ENCODE measurements at places on chromosomes 12 and 14.

DNA sequence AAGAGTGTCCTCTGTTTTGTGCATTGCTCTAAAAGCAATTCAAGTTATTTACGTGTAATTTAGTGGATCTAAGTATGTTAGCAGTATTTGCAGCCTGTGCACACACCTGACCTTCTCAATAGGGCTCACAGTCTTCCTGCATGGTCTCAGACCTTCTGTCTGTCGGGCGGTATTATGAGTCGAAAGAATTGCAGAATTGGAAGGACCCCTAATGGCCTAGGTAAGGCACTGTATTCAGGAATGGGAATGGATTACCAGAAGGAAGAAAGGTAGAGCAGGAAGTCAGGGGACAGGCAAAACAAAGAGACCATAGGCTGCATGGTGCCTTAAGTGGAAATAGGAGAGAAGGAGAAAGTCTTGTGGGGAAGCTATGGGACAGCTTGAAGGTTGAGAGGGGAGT lies 341.6 kb downstream of the VRK1 start:
- H3K27ac ChIP-seq, result no peak overlapping the region
- no peak overlapping the region for H3K4me3 ChIP-seq
- DNase-seq, result no peak
- no peaks in the 10 kb centered on the region for H3K36me3 ChIP-seq
- H3K27me3 ChIP-seq, result peaks cover 16% of the 10 kb centered on the region

GRCh38 chr12:5222011-5222461 lies 178.4 kb downstream of the KCNA5 start:
- H3K4me3 ChIP-seq, result no peak overlapping the region
- H3K27ac ChIP-seq, result no peak overlapping the region
- H3K36me3 ChIP-seq, result no peaks in the 10 kb centered on the region
- DNase-seq, result no peak
- H3K27me3 ChIP-seq, result peaks cover 11% of the 10 kb centered on the region
- H3K4me1 ChIP-seq, result peaks cover 20% of the 10 kb centered on the region

GRCh38 chr14:96265383-96266095 lies 9.5 kb downstream of the BDKRB1 start:
- no peak overlapping the region for H3K27ac ChIP-seq
- no peak overlapping the region for H3K4me3 ChIP-seq
- H3K36me3 ChIP-seq, result peaks cover 6% of the 10 kb centered on the region
- H3K4me1 ChIP-seq, result no peaks in the 10 kb centered on the region
- peaks cover 13% of the 10 kb centered on the region for H3K27me3 ChIP-seq
- DNase-seq, result no peak

DNA sequence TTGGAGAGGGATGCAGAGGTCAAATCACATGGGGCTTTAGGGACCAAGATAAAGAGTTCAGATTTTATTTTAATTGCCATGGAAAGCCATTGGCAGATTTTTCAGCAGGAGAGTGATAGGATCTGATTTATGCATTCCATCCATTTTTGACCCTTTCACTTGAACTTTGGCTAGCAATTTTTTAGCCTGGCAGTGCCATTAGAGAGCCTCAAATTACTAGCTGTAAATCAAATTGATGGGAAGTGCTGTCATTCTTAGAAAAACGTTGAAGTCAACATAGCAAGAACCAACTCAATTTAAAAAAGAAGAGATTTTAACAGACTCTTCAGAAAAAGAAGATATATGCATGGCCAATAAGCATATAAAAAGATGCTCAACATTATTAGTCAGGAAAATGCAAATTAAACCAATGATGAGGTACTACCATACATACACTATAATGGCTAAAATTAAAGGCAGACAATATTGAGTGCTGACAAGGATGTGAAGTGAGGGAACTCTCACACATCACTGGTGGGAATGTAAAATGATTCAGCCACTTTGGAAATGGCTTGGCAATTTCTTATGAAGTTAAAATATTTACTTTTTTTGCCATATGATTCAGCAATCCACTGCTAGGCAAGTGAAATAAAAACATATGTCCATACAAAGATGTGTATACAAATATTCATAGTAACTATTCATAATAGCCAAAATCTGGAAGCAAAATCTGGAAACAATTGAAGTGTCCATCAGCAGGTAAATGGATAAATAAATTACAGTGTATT lies 89.7 kb downstream of the PTCSC3 start:
- no peak for DNase-seq
- H3K27me3 ChIP-seq, result peaks cover 24% of the 10 kb centered on the region
- peaks cover 24% of the 10 kb centered on the region for H3K4me1 ChIP-seq
- no peaks in the 10 kb centered on the region for H3K36me3 ChIP-seq

DNA sequence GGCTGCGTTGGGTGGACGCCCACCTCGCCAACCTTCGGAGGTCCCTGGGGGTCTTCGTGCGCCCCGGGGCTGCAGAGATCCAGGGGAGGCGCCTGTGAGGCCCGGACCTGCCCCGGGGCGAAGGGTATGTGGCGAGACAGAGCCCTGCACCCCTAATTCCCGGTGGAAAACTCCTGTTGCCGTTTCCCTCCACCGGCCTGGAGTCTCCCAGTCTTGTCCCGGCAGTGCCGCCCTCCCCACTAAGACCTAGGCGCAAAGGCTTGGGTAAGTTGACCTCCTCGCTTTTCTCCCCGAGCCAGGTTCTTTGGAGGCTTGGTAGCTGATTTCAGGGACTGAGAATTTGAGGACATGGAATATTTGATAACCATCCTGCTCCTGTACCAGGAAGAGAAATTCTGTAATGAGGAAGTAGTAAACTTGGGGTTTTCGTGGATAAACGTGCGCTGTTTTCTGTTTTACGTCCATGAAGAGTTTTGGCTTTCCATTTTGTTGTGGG lies 530 bp downstream of the APAF1 start:
- H3K4me1 ChIP-seq, result peaks cover 30% of the 10 kb centered on the region
- H3K27me3 ChIP-seq, result no peaks in the 10 kb centered on the region
- DNase-seq, result no peak
- peak overlapping the region; percentile 97 for H3K4me3 ChIP-seq
- H3K27ac ChIP-seq, result peak overlapping the region; percentile 81
- peaks cover 40% of the 10 kb centered on the region for H3K36me3 ChIP-seq

DNA sequence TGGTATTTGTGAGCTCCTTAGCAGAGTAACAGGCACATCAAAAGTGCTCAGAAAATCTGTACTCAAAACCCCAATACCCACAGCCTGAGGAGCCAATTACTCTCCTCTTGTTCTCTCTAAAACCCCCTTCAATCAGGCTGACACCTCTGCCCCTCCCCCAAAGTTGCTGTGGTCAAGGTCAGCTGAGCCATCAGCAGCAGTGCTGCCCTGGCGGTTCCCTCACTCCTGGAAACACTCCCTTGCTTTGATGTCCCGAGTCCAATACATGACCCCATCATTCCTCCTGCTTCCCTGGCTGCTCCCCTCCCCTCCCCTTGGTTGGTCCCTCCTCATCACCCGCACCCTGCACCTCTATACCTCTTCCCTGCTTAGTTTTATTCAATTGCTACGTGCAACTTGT lies 57.2 kb upstream of the C14orf132 start:
- DNase-seq, result peak; percentile 27
- H3K27me3 ChIP-seq, result peaks cover 12% of the 10 kb centered on the region
- no peak overlapping the region for H3K27ac ChIP-seq
- H3K4me1 ChIP-seq, result peaks cover 7% of the 10 kb centered on the region

GRCh38 chr12:104958001-104958804 lies at the start of gene SLC41A2:
SLC41A2 (minus strand) TSS chr12:104958290; CDS start chr12:104928527, 29,763 bp downstream.
- peaks cover 19% of the 10 kb centered on the region for H3K4me1 ChIP-seq
- DNase-seq, result peak; percentile 84
- H3K27me3 ChIP-seq, result peaks cover 92% of the 10 kb centered on the region
